Stimulated activated naive CD4-positive, alpha-beta T cell treated with Interleukin-2 at 50 U/mL for 16 hours (primary cell): ENCODE measurements at places on chromosomes 6 and 20.

GRCh38 chr6:25025248-25025918, 89.6 kb upstream of the RIPOR2 start:
- DNase-seq, result no peak

DNA sequence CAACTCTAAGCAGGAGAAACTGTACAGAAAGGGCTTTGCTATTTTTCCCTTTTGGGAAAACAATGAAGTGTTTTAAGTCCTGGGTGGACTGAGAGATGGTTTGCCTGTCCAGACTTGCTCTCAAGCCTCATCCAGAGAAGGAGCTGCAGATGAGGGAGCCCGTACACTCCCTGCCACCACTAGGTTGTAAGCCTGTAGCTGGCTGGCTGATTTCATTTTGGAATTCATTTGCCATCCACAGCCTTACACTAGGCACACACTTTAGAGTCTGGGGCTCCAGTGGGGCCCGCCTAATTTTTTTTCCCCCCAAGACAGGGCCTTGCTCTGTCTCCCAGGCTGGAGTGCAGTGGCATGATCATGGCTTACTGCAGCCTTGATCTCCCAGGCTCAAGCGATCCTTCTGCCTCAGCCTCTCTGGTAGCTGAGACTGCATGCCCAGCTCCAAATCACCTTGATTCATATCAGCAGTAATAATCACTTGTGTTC, 28.4 kb downstream of the POFUT1 start:
- DNase-seq, result no peak

GRCh38 chr6:37783025-37783855, 36.3 kb upstream of the ZFAND3 start:
- no peak for DNase-seq

- no peak for DNase-seq
Observed at GRCh38 chr20:11098888-11099287, 425.1 kb upstream of the JAG1 start.

DNA sequence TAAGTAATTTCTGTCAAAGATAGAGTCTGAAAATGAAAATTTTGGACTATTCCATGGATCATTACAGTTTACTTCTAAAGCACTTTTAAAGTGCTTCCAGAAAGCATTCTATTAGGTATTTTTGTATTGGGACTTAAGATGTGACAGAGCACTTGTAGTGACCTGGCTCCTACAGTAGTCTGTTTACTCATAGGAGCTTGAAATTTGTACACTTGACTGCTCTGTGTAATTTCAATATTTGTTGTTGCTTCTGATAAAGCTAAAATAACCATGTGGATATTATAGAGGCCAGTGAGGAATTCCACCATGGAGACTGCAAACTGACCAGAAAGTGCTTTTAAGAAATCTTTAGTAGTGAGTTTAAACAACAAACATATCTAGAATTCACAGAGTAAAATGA, 10.3 kb downstream of the NFYA start:
- no peak for DNase-seq
